ENCODE measurements at places on chromosomes 1 and 21. TPM values are rescaled to one million over a fixed set of nuclear protein-coding genes. Genes with fewer than 3 reads are reported as not detected.

DNA sequence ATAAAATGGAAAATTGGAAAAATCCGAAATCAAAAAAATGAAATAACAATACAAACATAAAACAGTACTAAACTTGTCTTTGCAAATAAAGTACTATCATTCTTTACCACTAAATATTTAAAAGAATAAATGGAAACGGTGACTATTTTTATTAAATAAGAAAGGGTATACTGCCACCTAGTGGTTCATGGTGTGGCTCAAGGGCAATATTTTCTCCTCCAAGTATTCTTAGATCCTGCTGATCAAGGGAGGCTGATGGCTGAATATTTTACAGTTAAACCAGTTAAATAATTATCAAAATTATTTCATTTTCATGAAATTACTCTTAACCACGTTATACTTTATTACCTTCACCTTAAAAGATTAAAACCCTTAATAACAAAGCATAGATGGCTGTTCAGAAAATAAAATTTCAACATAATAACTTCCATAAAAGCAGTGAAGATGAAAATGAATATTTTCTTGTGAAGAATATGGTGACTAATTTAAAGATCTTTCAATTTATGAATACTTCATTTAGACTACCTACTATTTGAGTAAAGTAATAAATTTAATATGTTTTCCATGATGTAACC lies 1793.9 kb downstream of the NCAM2 start:
- DNase-seq: peak; percentile 32

Gene MAEL
- polyA plus RNA-seq: not detected

Gene MNDA
- not detected for polyA plus RNA-seq

DNA sequence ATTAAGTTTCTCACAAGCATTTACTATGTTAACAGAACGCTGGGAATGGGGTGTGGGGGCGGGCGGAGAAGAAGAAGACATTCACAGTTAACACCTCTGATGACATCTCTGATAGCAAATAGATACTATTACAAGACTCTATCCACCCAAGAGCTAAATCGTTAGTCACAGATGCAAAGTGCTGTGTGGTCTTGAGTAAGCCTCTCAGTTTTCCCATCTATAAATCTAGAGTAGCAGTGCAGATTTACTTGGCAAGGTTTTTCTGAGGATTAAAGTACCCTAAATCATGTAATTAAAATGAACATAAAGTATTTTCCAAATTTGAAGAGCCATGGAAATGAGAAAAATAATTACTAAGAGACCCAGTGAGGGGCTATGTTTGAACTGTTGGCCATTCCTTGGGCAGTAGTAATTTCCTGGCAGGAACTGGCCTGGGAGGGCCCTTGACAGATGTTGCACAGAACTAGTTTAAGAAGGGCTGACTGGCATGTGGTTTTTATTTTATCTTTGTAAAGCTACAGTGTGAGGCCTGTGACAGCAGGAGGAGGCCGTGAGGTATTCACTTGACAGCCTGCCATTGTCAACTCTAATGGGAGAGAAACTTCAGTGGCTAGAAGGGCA lies 58.7 kb upstream of the APOBEC4 start:
- DNase-seq: no peak

GRCh38 chr21:18030248-18030647 lies 211.1 kb upstream of the C21orf91 start:
- no peak for DNase-seq

DNA sequence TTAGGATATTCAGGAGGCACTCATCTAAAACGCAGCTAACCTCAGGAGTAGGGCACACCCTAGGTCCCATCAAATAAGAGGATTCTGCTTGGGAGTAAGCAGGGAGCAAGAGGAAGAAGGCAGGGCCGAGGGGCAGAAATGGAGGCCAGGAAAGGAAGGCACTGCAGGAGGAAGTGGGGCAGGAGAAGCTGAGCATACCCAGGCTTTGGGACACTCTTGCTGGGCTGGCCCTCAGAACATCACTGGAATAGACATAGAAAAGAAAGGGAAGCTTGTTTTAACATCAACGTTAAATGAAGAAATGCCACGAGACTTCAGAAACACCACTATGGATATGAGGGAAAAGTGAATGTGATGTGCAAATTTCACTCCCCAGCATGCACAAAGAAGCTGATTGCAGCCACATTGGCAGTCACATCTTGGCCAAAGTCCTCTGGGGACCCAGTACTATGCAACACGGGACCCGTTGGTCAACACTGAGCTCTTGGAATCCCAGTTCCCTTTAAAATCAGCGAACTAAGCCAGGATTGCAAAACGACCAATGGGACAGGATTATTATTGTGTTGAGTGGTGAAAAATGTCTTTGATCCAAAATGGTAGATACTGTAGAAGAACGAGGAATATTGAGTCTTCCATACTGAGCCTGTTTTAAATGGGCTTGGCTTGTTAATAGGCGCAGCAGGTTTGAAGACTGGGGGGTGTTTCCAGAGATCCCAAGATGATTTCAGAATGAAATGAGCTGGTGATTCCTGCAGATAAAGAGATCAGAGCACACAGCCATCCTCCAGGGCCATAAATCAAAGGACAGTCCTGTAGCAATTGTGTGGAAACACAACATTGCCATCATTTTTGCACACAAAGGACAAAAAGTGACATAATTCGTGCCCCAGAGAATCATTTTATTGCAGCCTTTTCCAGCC lies 152.4 kb downstream of the TOMM20 start:
- DNase-seq: no peak

Gene UTS2
- not detected for polyA plus RNA-seq

Gene VHLL
- not detected for polyA plus RNA-seq

Gene ATP1A4
- polyA plus RNA-seq: not detected

Gene MCOLN3
- polyA plus RNA-seq: 4.2 TPM

DNA sequence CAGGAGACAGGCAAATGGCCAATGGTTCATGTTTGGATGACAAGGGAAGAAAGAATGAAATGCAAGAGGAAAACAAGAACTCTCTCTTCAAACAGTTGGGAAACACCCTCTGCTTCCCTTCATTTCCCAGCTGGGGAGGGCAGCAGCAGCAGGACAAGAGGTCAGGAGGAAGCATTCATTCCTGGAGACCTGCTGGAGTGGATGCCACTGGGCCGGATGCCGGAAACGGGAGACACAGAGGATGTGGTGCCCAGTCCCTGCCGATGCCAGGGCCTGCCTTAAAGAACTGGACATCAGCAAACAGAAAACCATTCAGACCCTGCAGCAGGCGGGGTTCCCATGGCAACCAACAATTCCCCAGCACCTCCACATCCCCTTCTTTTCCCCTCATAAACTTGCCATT lies 102.3 kb upstream of the ZNF648 start:
- no peak for DNase-seq

GRCh38 chr1:85342207-85342606 lies 65.8 kb upstream of the BCL10 start:
- DNase-seq: no peak

GRCh38 chr1:205677167-205677566 lies 3.1 kb downstream of the SLC45A3 start:
- DNase-seq: no peak
